Naive thymus-derived CD8-positive, alpha-beta T cell (primary cell): ENCODE measurements at places on chromosomes 12 and 14.
A peak's percentile ranks its signal among the peaks of the same experiment; 100 is the strongest.

GRCh38 chr12:99142651-99143050 lies 497.6 kb downstream of the APAF1 start:
- no peak for DNase-seq

- DNase-seq, result no peak
Measured at GRCh38 chr12:115212356-115212755, 528.4 kb upstream of the TBX3 start.

- no peak for DNase-seq
Measured at GRCh38 chr12:41558671-41559070, 370.6 kb downstream of the PDZRN4 start.

DNA sequence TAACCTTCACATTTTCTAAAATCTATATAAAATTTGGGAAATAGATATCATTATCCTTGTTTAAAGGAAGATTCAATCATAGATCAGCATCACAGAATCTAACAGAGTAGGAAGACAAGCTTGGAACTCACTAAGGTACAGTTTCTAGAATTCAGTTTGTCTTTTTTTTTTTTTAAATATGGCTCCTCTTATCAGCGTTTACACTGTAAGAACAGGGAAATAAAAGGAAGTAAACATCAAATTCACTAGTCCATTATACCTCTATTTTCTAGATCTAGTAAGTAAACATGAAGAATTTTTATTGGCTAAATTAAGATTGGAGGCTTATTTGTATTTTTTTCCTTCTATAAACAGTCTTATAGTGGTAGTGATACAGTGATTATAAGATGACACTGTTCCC lies 144.9 kb downstream of the LRIG3 start:
- DNase-seq, result no peak

GRCh38 chr12:45730084-45730347 lies 510 bp downstream of the ARID2 start:
- no peak for DNase-seq

DNA sequence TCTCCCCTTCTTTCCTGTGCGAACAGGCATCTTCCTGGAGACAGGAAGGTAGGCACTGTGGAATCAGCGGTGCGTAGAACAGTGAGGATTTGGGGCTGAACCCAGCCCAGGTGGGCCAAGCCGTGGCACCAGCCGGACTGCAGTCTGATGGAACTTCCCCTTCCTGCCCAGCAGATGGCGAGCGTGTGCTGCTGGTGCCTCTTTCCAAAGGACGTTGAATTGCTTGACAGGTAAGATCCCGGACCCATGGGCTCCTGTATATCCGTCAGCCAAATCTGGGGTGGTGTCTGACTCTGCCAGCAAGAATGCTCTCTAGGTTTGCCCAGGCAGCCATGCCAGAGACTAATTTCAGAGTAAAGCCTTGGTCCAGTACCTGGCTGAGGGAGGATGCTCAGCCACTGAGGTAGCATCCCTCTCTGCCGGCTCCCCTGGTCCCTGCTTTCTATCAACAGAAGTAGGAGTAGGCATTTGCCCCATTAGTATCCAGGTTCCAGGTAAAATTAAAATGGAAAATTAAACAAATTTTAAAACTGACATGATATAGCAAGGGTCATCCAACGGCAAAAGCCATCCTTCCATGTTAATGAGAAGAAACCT lies 21.1 kb upstream of the KCNA5 start:
- DNase-seq, result peak; percentile 38

GRCh38 chr12:24997496-24997895 lies 48.6 kb upstream of the BCAT1 start:
- DNase-seq, result no peak

DNA sequence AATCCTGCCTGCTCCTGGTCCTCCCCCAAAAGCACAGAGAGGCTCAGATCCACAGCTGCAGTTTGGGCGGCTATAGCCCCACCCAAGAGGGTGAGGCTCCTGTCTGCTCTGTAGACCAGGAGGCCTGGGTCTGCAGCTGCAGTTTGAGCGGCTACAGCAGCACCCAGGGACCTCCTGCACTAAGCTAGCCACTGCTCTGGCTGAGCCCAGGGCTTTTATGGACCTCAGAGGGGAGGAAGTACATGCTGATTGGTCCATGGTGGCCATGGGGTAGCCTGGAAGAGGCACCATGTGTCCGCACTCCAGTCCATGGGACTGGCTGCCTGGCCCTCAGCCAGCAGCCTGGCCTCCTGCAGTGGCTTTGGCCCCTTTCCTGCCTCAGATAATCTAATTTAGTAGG lies 49.6 kb upstream of the GSC start:
- no peak for DNase-seq

DNA sequence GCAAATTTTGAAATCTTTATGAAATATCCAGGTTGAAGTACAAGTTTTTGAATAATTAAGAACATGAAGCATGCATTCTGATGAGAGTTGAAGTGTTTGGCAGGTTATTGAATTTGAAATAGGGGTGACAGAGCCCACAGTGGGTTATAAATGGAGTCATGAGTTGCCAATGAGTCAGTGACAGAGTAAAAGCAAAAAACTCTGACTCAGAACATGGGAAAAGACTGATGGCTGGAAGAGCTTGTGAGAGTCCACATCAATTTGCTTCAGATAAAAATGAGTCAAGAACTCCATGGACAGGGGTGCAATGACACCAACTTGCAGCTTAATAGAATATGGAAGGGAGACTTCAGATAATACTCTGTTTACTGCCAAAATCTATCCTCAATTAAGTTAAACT lies 105.3 kb downstream of the SLC6A15 start:
- no peak for DNase-seq

- DNase-seq, result no peak
Measured at GRCh38 chr14:24665440-24665991, 31.5 kb upstream of the GZMB start.

GRCh38 chr14:65079201-65079600 lies 23.1 kb downstream of the MAX start:
- no peak for DNase-seq

DNA sequence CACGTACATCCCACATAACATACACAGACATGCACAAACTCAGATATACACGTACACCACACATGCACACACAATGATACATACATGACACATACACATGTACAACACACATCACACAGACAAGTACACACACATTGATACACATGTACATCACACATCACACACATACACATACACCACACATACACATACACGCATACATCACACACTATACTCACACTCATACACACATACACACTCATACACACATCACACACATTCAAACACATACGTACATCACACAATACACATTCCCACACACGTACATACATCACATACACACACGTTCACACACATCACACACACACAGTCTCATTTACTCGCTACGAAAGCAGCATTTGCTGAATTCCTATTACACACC lies 4.5 kb downstream of the ZNF605 start:
- no peak for DNase-seq

- no peak for DNase-seq
Measured at GRCh38 chr14:94903338-94903737, 133.4 kb upstream of the GSC start.

DNA sequence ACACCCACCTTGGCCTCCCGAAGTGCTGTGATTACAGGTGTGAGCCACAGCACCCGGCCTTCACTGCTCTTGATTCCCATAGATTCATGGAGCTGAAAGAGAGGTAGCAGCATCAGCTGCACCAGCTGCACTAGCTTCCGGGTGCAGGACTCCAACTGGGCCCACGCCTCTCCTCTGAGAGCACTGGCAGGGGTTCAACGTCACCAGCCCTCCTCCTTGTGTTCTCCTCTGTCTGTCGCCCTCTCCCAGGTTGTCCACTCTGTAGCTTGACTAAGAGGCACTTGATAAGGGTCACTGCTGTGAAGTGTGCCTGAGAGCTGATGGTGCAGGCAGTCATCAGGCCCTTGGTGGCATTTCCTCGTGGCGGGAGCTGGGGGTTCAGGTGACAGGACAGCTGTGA lies 28.3 kb downstream of the MLXIP start:
- no peak for DNase-seq

- DNase-seq, result no peak
Measured at GRCh38 chr14:100975671-100976070, 72.1 kb upstream of the RTL1 start.

DNA sequence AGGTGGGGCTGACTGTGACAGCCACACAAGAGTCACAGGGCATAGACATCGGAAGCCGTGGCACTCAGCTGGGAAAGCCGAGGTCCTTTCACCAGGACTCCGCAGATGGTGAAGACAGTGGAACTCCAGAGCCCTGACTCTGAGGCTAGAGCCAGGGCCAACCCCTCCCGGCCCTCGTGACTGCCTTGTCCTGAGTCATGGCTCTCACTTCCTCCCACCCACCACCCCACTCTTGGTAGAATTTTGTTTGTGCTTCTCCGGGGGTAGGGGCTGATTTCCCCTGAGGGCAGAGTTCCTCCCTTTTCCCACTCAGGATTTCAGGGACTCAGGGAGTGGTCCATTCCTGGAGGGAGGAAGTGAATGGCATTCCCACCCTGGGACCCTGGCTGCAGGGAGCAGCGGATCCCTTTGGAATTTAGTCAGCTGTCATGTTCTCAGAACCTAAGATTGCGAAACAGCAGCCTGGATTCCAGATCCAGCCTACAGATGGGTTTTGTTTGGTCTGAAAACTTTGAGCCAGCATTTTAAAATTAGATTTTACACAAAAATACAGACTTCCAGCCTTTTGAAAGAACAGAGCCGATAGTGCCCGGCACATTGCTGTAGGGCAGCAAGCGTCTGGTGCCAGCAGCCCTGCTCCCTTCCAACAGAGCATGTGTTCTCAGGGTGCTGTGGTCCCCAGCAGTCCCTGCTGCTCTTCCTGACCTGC lies 50.7 kb downstream of the TPCN1 start:
- DNase-seq, result no peak

- DNase-seq, result no peak
Measured at GRCh38 chr12:83216230-83216629, 529.5 kb downstream of the TMTC2 start.

DNA sequence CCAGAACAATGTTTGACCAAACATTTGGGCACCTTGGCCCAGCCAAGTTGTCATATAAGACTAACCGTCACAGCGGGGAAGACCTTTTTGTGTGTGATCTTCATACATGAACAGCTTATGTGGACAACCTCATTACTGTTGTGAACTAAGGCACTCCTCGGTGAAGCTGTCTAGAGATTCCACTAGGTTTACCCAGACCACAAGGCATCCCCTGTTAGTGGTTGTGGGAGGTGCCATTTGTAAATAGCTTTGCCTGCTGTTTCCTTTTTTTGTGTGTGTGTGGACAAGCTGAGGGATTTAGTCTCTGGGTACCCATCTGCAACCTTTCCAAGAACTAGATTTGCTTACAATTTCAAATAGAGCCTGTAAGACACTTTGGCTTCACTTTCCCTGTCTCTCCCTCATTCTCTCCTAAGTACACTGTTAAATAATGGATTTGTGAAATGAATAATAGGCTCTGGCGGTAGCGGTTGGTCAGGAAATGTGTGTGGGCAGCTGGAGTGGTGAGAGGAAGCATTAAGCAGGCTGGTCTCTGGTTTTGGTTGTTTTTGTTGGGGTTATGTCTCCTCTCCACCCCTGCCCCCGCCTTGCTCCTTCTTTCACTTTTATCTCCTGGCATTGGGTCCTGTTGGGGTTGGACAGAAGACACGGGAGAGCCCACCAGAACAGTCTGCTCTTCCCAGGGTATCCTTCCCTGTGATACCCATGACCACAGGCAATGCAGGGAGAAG lies 727.6 kb downstream of the VRK1 start:
- DNase-seq, result no peak

- no peak for DNase-seq
Measured at GRCh38 chr12:39780411-39780912, 160.9 kb upstream of the ABCD2 start.

GRCh38 chr12:52245259-52245961 lies 12.4 kb downstream of the KRT7 start:
- DNase-seq, result no peak

- no peak for DNase-seq
Measured at GRCh38 chr12:132623072-132623869, 4.7 kb downstream of the P2RX2 start.

- DNase-seq, result no peak
Measured at GRCh38 chr12:18794000-18794399, 56.1 kb downstream of the CAPZA3 start.

DNA sequence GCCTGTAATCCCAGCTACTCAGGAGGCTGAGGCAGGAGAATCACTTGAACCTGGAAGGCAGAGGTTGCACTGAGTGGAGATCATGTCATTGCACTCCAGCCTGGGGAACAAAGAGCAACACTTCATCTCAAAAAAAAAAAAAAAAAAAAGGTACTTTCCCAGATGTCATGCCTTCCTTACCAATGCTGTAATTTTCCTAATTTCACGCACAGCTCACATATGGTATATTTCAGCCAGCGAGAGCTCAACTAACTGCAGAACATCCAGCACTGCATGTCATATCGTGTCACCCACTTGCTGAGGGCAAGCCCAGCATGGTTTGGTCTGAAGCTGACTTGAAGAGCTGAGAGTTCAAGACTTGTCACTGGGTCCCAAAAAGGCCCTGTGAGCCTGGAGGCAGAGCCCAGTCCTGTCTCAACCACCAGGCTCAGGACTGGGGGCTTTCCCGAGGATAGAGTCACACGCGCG lies 29.0 kb downstream of the NFKBIA start:
- DNase-seq, result no peak

GRCh38 chr12:22190-22529 lies 44.4 kb upstream of the IQSEC3 start:
- DNase-seq, result no peak

- no peak for DNase-seq
Measured at GRCh38 chr12:57637364-57637763, 4.4 kb upstream of the B4GALNT1 start.

DNA sequence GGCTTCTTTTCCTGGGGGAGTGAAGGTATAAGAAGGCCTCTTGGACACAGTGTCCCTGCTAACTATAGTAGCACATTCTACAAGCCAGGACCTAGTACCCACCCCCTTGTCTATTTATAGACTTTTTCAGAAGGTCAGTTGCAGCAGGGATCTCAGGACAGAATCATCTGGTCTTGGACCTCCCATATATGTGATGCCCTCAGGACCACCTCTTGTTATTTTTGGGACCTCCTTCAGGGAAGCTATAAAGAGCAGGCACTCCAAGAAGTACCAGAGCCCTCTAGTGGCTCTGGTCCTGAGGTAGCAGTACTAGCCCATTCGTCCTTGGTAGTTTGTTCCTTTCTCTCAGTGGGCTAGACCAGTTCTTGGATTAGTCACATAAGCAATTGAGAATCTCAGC lies 4.3 kb downstream of the COQ10A start:
- DNase-seq, result no peak

DNA sequence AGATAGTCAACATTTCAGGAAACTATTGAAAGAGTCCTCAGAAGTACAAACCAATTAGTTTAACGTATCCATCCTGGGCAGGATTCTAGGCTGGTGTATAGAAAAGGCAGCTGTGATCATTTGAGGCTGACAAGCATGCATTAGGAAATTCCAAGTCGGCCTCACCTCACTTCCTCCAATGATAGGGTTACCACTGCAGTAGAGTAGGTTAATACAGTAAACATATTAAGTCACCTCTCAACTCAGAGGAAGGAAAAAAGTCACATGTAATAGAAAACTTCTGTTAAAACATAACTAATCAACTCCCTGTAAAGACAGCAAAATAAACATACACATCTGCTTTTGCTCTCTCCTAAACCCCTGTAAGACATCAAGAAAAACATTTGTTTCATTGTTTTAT lies 33.5 kb downstream of the MED13L start:
- no peak for DNase-seq

GRCh38 chr12:13042666-13043230 lies 1.4 kb upstream of the FAM234B start:
- no peak for DNase-seq
